Stimulated activated CD8-positive, alpha-beta memory T cell treated with anti-CD3 and anti-CD28 coated beads, Interleukin-4, amount 100 ng/mL, for 4 hours (primary cell): ENCODE measurements at places on chromosomes 11 and 22.

DNA sequence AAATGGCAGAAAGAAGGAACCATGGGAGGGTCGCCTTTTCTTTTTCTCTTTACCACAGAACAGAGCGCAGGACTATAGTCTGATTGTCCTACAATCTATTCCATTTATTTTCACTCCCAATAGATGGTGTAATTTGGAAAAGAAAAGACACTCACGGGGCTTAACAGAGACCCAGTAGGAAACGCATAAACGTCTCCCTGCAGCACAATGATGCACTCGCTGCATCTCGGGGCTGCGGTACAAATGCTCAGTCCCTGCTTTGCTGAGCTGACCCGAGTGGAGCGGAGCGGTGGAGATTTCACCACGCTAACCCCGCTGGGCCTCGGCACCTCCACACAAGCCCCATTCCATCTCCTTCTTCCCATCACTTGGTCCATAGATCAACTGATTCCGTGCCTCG is 1.5 kb downstream of the FEZ1 start:
- DNase-seq, result no peak

GRCh38 chr11:117851106-117851505 is 25.4 kb downstream of the FXYD6 start:
- DNase-seq, result no peak

- DNase-seq, result no peak
Observed at GRCh38 chr11:130817330-130817944, 98.8 kb downstream of the SNX19 start.

GRCh38 chr11:114368918-114369680 is 31.2 kb downstream of the C11orf71 start:
- DNase-seq, result no peak

DNA sequence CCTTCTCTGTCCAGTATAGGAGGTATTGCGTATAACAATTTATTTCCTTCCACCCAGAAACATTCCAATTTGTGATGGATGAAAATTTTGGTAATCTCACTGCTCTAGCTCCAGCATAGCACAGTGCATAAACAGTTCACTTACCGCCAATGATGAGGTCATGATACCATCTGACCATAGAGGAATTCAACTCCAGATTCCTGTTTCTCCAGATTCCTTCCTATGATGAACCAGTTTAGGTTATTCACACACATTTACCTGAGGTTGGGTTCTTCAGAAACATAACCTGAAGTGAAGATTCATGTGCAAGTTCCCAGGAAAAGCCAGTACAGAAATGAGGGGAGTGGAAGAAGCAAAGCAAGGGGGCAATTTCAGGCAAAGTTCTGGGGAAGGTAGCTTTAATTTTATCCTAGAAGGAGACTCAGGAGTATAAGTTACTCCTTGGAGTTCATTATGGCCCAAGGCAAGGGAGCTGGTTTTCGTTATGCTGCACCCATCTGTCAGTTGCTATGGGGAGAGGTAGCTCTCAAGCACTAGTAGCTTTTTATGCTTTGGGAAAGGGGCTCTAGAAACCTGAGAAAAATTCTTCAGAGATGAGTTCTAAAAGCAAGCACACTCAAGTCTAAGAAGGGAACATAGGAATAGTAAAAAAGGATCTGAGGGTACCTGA is 121.6 kb downstream of the CASP12 start:
- no peak for DNase-seq

DNA sequence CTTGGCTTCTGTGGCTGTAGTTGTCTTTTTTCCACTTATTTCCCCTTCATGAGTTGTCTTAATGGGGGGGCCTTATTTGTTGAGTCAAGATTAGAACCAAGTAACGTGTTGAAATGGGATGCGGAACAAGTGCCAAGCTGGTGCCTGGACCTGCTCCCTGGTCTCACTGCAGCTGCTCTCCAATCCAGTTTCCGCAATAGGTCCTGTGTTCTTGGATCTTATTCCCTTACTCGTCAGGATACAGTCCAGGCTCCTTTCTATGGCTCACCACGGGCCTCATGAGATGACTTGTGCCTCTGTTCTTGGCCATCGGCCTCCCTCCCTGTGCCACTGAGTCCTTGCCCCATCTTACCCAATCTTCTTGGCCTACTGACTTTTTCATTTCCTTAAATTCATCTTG is 159.6 kb upstream of the CADM1 start:
- DNase-seq, result no peak

GRCh38 chr22:19874307-19875060 is 19.8 kb upstream of the GNB1L start:
- no peak for DNase-seq

DNA sequence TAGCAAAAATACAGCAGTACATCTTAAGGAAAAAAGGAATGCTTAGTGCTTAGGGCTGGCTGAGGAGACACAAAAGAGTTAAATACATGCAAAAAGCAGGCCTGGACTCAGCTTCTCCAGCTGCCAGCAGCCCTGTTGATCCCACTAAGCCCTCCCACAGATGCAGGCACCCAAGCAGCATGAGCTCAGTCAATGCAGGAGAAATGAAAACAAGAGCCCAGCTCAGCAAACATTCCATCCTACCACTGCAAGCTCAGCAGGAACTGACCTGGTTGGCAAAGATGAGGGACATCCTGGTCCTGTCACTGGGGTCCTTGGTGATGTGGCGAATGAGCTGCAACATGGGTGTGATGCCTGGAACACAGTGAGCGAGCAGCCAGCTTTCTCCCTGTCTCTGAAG is 5.8 kb downstream of the CYB5R2 start:
- DNase-seq, result no peak

DNA sequence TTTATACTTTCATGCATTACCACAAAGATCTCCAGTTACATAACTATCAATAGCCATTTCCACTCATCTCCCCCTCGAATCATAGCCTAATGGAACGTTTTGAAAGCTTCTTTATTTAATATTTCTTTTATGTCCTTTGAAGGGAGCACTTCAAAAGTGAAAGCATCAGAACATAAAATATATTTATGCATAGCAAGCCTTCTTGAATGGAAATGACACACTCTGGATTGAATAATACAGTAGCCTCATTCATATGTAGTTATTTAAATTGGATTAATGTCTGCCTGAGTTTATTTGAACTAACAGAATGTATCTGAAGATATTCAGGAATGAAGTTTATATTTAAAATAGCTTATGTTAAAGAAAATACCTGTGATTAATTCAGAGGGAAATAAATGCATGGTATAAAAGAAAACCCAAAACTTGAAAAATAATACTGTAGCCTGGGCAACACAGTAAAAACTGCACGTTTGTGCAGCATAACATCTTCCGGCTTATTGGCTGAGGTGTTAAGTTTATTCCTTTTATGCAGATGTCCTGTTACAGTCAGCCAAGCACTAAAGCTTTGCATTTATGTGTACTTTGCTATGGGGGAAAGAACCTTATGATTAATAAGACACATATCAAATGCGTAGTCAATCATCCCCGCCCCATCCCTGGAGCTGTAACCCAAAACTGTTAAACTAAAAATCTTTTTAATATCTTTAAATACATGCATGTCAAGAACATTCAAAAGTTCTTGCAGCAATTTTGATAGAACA is 22.0 kb downstream of the OOSP3 start:
- DNase-seq, result no peak

DNA sequence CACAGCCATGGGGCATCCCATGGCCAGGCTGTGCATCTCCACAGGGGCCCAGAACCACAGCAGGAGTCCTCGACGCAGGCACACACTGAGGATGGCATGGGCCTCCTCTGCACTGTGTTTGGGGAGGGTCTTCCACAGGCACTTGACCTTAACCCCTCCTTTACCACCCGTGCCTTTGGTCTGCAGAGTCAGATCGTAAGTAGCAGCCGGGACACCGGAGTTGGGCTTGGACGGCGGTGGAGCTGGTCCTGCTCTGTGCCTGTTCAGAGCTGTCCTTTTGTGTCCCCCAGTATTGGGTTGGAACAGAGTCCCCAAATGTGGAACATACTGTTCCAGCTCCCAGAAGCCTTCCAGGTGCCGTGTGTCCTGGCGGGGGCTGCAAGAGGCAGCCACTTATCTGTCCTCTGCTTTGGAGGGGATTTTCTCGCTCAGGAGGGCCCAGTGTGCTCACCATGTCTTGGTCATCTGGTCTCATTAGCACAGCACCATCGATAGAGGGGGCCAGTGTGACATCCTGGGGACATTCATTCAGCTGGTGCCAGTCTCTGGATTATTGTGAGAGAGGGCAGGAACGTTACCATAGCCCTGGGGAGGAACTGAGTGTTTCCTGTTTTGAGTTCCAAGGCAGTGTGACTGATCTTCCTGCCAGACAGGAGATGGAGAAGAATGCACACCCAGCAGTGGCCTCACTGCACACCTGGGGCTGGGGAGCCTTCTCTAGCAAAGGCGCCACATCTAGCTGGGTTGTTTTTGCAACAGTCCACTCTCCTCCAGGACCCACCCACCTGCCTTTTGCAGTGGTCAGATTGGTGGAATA is 12.4 kb downstream of the CRELD2 start:
- no peak for DNase-seq

- no peak for DNase-seq
Observed at GRCh38 chr11:78654071-78654470, 79.4 kb upstream of the NARS2 start.

GRCh38 chr11:122068837-122069236 is 47.2 kb downstream of the BLID start:
- DNase-seq, result no peak

DNA sequence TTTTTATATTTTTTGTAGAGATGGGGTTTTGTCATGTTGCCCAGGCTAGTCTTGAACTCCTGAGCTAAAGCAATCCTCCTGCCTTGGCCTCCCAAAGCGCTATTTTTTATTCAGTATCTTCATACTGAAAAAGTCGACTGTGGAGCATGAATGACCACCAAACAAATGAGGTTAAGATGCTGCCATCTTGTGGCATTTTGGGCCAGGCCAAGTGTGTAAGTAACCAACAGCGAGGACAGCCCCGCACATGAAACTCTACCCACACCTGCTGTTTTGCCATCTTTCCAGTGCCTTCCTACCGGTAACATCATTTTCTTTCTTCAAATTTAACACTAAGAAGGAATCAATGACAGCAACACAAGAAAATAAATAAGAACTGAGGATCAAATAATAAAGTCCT is 32.2 kb upstream of the AQP11 start:
- DNase-seq, result no peak

- DNase-seq, result no peak
Observed at GRCh38 chr11:125176866-125177265, 12.3 kb downstream of the PKNOX2 start.

DNA sequence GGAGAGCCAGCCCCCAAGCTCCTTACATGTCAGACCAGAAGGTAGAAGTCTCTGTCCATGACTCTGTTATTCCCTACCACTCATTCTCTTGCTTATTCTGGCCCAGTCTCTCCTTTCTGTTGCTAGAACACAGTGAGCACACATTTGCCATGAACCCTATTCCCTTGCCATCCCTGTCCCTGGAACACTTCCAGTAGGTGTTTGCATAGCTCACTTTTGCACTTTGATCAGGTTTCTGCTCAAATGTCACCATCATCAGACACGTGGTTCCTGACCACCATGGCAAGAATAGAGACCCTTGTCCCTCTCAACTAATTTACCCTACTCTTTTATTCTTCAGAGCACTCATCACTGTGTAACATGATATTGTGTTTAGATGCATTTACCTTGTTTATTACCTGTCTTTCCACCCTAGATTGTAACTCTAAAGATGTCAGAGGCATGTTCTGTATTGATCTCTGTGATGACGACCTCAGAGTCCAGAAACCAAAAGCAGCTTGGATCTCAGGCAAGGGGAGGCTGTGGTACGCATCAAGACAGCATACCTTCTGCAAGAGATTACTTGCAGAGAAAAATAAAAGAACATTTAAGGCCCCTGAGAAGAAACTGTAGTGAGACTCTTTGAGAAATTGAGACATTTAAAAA is 606.4 kb downstream of the OPCML start:
- no peak for DNase-seq

DNA sequence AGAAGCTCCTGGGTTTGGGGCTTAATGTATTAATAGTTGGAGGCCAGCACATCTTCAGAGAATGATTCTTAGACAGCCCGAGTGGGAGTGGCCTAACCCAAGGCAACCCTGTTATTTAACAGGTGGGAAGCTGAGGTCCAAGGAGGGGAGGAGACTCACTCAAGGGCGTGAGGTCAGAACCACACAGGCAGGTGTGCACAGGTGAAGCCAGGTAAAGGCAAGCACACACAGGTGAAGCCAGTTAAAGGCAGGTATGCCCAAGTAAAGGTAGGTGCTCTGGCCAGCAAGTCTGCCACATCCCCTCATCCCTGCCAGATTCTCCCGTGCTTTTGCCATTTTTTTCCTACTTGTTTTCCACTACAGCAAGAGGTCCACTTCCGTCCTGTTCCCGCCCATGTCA is 2.9 kb upstream of the SHANK2 start:
- no peak for DNase-seq

DNA sequence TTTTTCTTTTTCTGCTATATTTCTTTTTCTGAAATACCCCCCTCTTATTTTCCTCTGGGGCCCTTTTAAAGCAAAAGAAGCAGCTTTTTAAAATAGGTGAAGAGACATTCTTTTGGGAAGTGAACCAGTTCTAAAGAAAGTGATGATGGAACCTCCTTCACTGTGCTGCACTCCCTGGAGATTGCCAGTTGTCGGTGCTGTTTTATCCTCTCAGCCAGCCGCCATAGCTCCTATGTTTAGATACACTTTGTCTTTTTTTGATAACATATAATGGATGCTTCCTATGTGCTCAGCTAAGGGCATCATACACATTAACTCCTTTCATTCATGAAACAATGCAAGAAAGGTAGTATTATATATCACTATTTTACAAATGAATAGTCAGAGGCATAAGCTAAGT is 14.0 kb downstream of the CFAP300 start:
- no peak for DNase-seq

GRCh38 chr22:36874309-36874696 is 13.5 kb downstream of the NCF4 start:
- DNase-seq, result no peak

DNA sequence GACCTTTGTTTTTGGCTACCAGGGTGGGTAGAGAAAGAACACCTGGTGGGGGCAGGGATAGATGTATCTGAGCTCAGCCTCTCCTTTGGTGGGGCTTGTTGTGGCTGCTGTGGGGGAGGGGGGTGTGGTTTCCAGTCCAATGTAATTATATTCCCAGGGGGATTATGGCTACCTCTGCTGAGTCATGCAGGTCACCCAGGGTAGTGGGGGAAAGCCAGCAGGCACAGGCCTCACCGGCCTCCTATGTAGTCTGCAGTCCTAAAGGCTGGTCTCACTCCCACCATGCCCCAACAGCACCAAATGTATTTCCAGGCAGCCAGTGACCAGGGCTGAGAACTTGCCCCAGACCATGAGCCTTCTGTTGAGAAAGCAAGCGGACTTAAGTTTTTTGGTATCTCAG is 119.6 kb downstream of the DYNC2H1 start:
- no peak for DNase-seq

GRCh38 chr11:61774411-61774810 is 18.0 kb downstream of the TMEM258 start:
- DNase-seq, result no peak

GRCh38 chr11:104151404-104152204 is 12.3 kb downstream of the PDGFD start:
- DNase-seq, result no peak

DNA sequence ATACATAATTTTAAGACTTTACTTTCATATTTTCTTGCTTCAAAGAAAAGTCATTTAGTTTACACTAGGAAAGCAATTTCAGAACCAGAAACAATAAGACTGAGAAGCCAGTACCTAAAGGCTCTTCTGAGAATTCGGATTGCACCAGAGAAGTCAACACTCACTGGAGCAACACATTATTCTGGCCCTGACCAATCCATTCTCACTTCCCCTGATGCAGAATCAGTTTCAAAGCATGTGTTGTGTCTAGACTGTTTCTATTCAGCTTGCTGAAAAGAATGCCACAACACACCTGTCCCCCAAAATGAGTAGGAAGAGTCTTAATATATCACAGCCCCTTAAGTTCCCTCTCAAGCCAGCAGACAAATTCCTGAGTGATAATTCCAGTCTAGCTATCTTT is 1074.3 kb upstream of the TENM4 start:
- no peak for DNase-seq
